ENCODE measurements at places on chromosomes 7 and 10.

DNA sequence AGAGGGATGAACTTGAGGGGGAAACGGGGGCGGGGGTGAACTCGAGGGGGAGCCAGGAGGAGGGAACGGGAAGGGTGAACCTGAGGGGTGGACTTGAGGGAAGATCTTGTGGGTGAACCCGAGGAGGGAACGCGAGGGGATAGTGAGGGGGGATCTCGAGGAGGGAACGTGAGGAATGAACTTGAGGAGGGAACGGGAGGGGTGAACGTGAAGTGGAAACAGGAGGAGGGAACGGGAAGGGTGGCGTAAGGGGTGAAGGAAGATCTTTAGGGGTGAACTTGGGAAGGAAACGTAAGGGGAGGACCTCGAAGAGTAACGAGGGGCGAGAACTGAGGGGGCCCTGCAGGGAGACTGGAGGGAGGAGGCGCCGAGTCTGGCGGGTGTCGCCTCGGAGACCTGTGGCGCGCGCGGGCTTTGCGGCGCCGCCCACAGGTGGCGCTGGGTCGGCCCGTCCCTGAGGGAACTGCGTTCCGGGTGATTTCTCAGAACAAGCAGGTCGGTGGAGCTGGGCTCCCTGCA lies 651 bp downstream of the MYO3A start:
- peak; percentile 28 for DNase-seq

GRCh38 chr7:129553899-129554461 lies 51.6 kb downstream of the SMKR1 start:
- peak; percentile 32 for DNase-seq

- no peak for DNase-seq
These were observed 17.7 kb downstream of the SOSTDC1 start for GRCh38 chr7:16447876-16448275.

- no peak for DNase-seq
These were observed 17.5 kb upstream of the CDK1 start for GRCh38 chr10:60760711-60761210.

- DNase-seq = no peak
These were observed 4.1 kb downstream of the AGMO start for GRCh38 chr7:15557686-15558085.

GRCh38 chr7:20513341-20513740 lies 102.1 kb upstream of the ABCB5 start:
- no peak for DNase-seq

- DNase-seq = no peak
These were observed 33.4 kb upstream of the ADRB1 start for GRCh38 chr10:114010316-114010715.
